Heart left ventricle (tissue), 16 donors: ENCODE measurements at places on chromosomes 3 and 15.

DNA sequence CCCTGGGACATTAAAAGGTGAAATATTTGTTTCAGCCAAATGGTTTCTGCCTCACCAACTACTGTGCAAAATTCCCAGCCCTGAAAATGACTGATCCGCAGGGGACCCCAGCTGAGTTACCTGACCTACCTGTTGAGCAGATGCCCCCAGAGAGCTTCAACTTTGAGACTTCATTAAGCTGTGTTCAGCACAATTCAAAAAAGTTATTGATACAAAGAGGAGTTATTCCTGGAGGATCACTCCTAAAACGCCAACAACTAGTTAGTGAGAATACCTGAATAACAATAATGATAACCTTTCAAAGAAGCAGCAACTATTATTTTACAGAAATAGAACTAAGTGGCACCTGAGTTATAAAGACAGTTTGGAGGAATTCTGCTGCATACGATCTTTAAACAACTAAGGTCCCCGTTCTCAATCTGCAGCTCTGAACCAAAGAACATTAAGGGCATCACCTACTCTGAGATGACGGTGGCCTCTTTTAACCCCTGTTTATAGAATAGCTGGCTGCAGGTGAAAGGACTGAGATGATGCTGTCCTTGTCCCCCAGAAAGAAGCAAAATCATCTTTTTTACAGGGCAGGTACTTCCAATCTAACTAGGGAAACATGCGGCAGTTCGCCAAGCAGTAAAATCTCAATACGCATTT lies 659 bp downstream of the GADL1 start:
- no peaks in the 10 kb centered on the region for H3K4me1 ChIP-seq
- H3K4me3 ChIP-seq: peak overlapping the region; percentile 58
- no peak overlapping the region for H3K27ac ChIP-seq
- DNase-seq: no peak
- H3K27me3 ChIP-seq: no peaks in the 10 kb centered on the region

DNA sequence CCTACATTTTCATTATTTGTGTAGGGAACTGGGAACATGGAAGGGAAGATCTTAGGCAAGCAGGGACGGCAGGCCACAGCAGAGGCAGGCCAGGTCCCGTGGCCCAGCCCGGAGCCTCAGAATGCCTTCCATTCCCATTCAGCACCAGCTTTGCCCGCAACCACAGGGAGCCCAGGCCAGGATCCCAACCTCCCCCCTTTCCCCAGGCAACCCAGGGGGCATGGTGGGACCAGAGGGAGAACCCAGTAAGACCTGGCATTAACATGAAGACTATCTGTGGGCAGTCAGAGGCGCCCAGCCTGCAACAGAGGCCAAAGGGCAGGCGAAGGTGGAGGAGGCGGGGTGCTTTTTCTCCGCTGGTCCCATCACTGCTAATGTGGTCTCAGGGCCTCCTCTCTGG lies 135.6 kb downstream of the TPRA1 start:
- no peaks in the 10 kb centered on the region for H3K36me3 ChIP-seq
- no peak for DNase-seq
- H3K27me3 ChIP-seq: peaks cover 42% of the 10 kb centered on the region

- no peaks in the 10 kb centered on the region for H3K27me3 ChIP-seq
- peaks cover 14% of the 10 kb centered on the region for H3K4me1 ChIP-seq
- no peak overlapping the region for H3K4me3 ChIP-seq
- peaks cover 7% of the 10 kb centered on the region for H3K36me3 ChIP-seq
Measured at GRCh38 chr15:52427804-52428203, 100.9 kb downstream of the MYO5A start.

- H3K27me3 ChIP-seq: no peaks in the 10 kb centered on the region
- H3K27ac ChIP-seq: no peak overlapping the region
- H3K36me3 ChIP-seq: no peaks in the 10 kb centered on the region
- no peak overlapping the region for H3K4me3 ChIP-seq
Measured at GRCh38 chr15:74388363-74388951, 21.0 kb upstream of the CYP11A1 start.

DNA sequence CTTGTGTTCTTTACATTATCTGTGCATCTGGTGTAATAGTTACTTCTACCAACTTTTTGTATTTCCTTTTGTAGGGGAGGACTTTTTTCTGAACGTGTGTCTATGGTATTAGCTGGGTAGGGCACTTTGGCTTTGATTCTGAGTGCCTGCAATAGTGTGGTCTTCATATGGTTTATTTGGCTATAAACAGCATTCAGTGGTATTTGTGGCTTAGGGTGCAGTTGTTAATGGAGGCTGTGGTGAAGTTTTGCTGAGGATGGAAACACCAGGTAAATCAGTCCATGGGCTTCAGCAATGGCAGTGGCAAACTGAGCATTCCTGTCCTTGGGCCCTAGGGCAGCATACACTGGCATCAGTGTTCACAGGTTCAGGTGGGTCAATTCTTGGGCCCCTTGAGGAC lies 230.6 kb upstream of the CTNNB1 start:
- DNase-seq: no peak
- H3K36me3 ChIP-seq: no peaks in the 10 kb centered on the region
- no peak overlapping the region for H3K4me3 ChIP-seq
- H3K4me1 ChIP-seq: peaks cover 35% of the 10 kb centered on the region
- no peak overlapping the region for H3K27ac ChIP-seq
- H3K27me3 ChIP-seq: no peaks in the 10 kb centered on the region

DNA sequence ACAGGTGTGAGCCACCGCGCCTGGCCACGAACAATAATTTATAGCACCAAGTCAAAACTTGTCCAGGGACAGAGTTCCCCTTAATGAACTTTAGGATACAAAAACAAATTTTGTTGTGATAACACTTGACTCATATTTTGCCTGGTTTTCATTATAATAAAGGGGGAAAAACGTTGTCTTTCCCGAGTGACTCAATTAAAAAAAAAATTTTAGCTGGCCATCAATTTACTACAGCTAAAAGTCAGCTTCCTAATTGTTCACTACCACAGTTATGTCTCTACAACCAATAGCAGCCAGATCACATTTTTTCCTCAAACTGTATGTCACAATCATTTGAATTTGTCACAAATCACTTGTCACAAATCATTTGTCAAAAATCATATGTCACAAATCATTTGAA lies 116.0 kb downstream of the P3H2 start:
- no peak overlapping the region for H3K4me3 ChIP-seq
- peaks cover 8% of the 10 kb centered on the region for H3K4me1 ChIP-seq
- H3K27ac ChIP-seq: no peak overlapping the region

- no peaks in the 10 kb centered on the region for H3K4me1 ChIP-seq
- H3K27ac ChIP-seq: no peak overlapping the region
- H3K27me3 ChIP-seq: no peaks in the 10 kb centered on the region
- no peaks in the 10 kb centered on the region for H3K36me3 ChIP-seq
Measured at GRCh38 chr3:18044971-18045880, 302.8 kb upstream of the TBC1D5 start.

GRCh38 chr15:85709250-85709649 lies 85.5 kb downstream of the KLHL25 start:
- H3K4me1 ChIP-seq: peaks cover 31% of the 10 kb centered on the region
- DNase-seq: peak; percentile 48
- H3K4me3 ChIP-seq: no peak overlapping the region
- H3K36me3 ChIP-seq: peaks cover 40% of the 10 kb centered on the region
- H3K27ac ChIP-seq: peak overlapping the region; percentile 83

GRCh38 chr15:35306361-35306981 lies 221.4 kb upstream of the NANOGP8 start:
- H3K4me1 ChIP-seq: no peaks in the 10 kb centered on the region
- no peaks in the 10 kb centered on the region for H3K27me3 ChIP-seq
- no peak overlapping the region for H3K4me3 ChIP-seq
- no peak for DNase-seq
- H3K36me3 ChIP-seq: no peaks in the 10 kb centered on the region

DNA sequence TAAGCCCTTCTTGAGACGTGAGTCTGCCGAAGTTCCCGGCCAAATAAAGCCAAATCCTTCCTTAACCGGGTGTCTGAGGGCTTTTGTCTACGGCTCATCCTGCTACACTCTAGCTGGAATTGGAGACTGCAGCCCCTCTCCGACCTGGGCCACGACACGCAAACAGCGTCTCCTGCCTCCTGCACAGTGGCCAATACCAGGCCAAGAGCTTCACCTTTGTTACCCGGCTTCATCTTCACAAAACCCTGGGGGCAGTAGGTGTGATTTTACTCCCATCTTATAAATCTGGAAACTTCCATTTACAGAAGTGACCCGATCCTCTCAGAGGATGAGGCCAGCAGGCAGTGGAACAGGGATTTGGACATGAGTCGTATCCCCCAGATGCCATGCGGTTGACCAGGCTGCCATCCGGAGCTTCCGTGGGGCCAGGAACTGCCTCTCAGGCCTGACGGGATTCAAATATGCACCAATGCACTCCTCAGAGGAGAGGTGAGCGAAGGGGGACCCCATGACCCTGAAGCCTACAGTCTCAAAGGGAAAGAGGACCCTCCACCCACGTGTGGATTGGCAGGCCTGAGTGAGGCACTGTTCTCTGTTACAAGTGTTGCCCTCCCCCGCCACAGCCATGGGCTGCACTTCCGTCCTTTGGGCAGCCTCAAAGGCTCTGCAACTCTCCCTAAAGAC lies 53.2 kb upstream of the KLF13 start:
- no peaks in the 10 kb centered on the region for H3K27me3 ChIP-seq
- H3K4me1 ChIP-seq: no peaks in the 10 kb centered on the region
- no peaks in the 10 kb centered on the region for H3K36me3 ChIP-seq

DNA sequence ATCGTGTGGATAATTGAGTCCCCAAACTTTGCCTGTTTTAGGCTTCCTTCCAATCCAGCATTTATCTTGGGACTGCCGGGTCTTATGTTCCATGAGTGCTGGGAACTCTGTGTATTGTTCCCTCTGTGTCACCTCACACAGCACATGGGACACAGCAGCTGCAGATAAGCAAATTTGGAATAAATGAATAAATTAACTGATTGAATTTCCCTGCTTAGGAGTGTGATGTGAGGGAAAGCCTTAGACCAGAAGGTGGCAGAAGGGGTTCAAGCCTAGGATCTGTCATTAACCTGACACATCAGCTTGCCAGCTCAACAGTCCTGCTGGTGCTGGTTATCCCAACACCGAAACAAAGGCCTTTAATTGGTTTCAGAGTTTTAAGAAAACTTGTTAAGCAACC lies 114.3 kb downstream of the OXSM start:
- DNase-seq: no peak
- no peaks in the 10 kb centered on the region for H3K27me3 ChIP-seq
- no peak overlapping the region for H3K4me3 ChIP-seq
- H3K36me3 ChIP-seq: no peaks in the 10 kb centered on the region
- H3K27ac ChIP-seq: no peak overlapping the region
- H3K4me1 ChIP-seq: no peaks in the 10 kb centered on the region

- H3K4me3 ChIP-seq: no peak overlapping the region
- no peaks in the 10 kb centered on the region for H3K27me3 ChIP-seq
- H3K27ac ChIP-seq: no peak overlapping the region
- no peaks in the 10 kb centered on the region for H3K4me1 ChIP-seq
Measured at GRCh38 chr3:75295013-75295412, 369.1 kb upstream of the FRG2C start.

- no peak for DNase-seq
- no peaks in the 10 kb centered on the region for H3K4me1 ChIP-seq
- H3K4me3 ChIP-seq: no peak overlapping the region
- H3K27ac ChIP-seq: no peak overlapping the region
- no peaks in the 10 kb centered on the region for H3K36me3 ChIP-seq
Measured at GRCh38 chr3:56823421-56823926, 21.7 kb upstream of the ARHGEF3 start.

DNA sequence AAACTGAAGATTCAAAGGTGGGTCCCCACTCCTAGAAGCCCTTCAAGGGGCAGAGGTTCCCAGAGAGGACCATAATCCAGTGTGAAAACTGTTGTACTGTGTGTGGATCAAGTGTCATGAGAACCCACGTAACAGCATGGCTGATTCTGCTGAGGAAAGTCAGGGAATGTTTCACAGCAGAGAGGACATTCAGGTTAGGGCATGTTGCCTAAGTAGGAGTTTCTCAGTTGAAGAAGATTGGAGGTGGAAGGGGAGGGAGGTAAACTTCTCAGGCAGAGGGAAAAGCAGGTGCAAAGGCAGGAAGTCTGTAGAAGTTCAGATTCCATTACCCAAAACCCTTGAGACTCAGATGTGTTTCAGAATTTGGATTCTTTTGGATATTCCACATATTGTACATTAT lies 246.1 kb upstream of the NR2E3 start:
- H3K27me3 ChIP-seq: no peaks in the 10 kb centered on the region
- no peak for DNase-seq
- H3K36me3 ChIP-seq: no peaks in the 10 kb centered on the region
- H3K27ac ChIP-seq: no peak overlapping the region
- peaks cover 5% of the 10 kb centered on the region for H3K4me1 ChIP-seq

GRCh38 chr3:26639339-26639738 lies 16.8 kb downstream of the LRRC3B start:
- no peaks in the 10 kb centered on the region for H3K27me3 ChIP-seq
- H3K27ac ChIP-seq: no peak overlapping the region
- H3K4me3 ChIP-seq: no peak overlapping the region
- DNase-seq: no peak
- no peaks in the 10 kb centered on the region for H3K4me1 ChIP-seq

- no peak overlapping the region for H3K4me3 ChIP-seq
- no peak for DNase-seq
- H3K36me3 ChIP-seq: no peaks in the 10 kb centered on the region
- no peaks in the 10 kb centered on the region for H3K4me1 ChIP-seq
Measured at GRCh38 chr3:77147836-77148578, 108.1 kb downstream of the ROBO2 start.

GRCh38 chr15:82710926-82711490 lies 1.3 kb upstream of the AP3B2 start:
- no peak overlapping the region for H3K4me3 ChIP-seq
- no peak for DNase-seq
- H3K4me1 ChIP-seq: peaks cover 11% of the 10 kb centered on the region
- H3K27ac ChIP-seq: no peak overlapping the region
- no peaks in the 10 kb centered on the region for H3K36me3 ChIP-seq
- H3K27me3 ChIP-seq: no peaks in the 10 kb centered on the region

GRCh38 chr15:74209997-74210671 lies 7.5 kb upstream of the STRA6 start:
- H3K27ac ChIP-seq: no peak overlapping the region
- no peaks in the 10 kb centered on the region for H3K27me3 ChIP-seq
- no peaks in the 10 kb centered on the region for H3K36me3 ChIP-seq
- H3K4me1 ChIP-seq: peaks cover 11% of the 10 kb centered on the region
- H3K4me3 ChIP-seq: no peak overlapping the region
